ENCODE measurements at places on chromosomes 11 and 22.

GRCh38 chr11:64517992-64518391, 73.0 kb upstream of the SLC22A12 start:
- DNase-seq = no peak

DNA sequence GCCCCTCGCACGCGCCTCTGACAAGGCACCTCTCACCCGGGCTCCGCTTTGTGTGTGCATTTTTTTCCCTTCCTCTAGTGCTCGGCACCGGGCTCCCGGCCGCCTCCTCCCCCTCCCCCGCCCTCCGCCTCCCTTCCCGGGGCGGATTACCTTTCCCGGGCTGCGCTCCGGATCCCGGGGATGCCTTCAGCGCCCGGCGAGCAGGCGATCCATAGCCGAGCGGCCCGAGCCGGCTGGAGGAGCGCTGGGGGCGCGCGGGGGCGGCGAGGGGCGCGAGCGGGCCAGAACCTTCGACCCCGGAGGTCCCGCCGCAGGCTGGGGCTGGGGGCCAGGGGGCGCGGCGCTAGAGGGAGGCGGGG, 282 bp downstream of the MPPED2 start:
- no peak for DNase-seq

DNA sequence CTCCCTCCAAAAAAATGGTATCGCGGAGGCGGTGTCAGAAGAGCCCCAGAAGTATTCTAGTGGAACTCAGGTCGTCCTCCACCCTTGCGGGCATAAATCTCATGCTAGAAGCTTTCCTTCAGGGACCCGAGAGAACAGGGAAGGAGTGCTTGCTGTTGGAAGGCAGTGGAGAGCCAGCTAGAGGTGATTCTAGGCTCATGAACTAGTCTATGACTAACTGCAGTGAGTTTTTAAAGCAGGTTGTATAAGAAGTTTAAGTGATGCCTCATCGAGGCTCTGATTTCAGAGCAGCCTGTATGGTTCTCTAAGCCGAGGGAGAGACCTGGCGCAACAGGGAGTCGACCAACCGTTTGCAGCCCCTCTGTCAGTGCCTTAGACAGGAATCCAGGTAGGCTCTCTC, 85.7 kb downstream of the TBC1D22A start:
- peak; percentile 13 for DNase-seq

DNA sequence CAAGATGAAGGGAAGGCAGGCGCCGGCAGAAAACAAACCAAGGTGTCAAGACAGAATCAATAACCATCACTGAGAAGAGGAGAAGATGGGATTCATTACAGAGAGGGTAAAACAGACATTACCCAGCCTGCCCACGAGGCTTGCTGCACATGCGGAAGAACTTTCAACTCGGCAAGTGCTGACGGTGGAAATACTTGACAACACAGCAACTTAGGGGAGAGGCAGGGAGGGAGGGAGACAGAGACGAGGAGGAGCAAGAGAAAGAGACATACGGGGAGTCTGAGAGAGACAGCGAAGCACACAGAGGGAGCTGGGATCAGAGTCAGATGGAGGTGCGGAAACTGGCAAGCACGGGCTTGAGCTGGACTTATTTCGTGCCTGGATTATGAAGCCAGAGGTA, 129.3 kb upstream of the NECTIN1 start:
- no peak for DNase-seq

DNA sequence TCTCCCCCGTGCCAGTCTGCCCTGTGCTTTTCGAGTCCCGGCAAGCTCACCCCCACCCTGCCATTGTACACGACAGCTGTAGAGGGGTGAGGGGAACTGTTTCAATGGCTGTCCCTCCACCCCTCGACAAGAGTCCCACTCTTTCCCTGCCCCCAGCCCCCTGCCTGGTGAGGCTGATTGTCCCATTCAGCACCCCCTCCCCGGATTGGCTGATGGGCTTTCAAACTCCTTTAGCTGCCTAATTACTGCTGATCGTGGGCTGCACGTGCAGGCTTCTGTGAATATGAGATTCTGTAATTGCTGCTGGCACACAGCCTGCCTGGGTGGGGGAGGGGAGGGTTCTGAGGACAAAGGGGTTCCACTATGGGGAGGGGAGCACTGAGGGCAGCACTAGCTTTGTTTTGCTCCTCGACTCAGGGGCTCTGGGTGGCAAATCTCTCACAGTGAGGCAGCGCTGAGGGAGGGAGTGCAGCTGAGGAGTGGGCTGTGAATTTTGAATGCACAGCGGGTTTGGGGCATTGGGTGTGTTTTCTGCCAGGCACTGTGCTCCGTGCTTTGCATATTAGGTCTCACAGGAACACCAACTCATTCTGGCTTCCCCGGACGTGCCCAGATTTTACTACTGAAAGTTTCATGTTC, 42.6 kb upstream of the ACCSL start:
- DNase-seq = no peak

DNA sequence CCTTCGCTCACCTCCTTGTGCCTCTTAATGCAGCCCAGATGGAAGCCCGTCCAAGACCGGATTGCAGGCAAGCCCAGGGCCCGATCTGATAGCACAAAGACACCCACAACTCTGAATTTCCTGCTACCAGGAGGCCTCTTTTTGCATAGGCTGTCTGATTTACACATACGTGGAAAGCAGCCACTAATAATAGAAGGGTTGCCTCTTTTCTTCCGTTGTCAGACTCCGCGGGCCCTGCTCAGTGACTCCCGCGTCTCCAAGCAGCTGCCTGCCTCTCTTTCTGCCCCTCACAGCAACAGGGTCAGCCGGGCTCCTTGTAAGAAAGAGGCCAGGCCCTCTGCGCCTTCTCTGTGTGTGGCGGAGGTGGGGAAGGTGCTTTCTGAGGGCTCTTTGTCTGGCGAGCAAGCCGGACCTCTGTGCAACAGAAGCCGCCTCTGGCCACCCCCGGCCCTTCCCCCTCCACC, 26.7 kb downstream of the FLI1 start:
- DNase-seq = no peak
